ENCODE measurements at places on chromosomes 12 and 14.
A peak's percentile ranks its signal among the peaks of the same experiment; 100 is the strongest.

- no peak for DNase-seq
These were observed 383.1 kb downstream of the TMEM132D start for GRCh38 chr12:129520739-129521138.

DNA sequence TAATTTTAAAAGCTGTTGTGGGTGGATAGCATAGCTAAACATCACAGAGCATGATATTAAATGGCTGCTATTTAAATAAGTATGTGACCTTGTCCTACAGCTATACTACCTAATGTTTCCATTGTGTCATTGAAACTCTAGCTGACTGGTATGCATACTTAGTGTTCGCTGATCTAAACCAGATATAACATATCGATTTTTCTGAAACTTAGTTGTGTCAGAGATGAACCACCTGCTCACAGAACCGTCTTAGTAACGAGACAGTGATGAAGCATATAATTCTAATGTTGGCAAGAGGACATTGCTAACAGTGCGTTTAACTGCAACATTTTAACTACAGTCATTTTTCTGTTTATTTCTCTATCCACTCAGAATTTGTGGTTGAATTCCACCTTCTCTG, 36.1 kb upstream of the NUAK1 start:
- no peak for DNase-seq

- no peak for DNase-seq
These were observed 11.4 kb downstream of the RILPL1 start for GRCh38 chr12:123522164-123522563.

DNA sequence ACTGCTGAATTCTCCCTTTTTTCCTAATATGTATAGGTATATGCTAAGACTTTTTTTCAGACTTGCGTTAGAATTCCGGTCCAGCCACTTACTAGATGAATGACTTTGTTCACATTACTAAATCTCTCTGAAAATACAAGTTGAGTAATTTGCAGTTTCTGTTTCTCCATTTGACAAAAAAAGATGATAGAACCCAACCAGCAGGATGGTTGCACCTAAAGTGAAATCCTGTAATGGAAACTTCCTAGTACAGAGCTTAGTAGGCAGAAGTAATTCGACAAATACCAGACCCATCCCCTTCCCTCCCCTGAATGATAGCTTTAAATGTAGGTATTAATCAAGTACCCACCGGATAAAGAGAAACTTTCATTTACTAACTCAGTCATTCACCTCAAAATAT, 113.6 kb upstream of the RAP1B start:
- DNase-seq = no peak

GRCh38 chr14:73977896-73978295, 27.8 kb downstream of the COQ6 start:
- peak; percentile 44 for DNase-seq

GRCh38 chr12:60391791-60392190, 796.0 kb downstream of the SLC16A7 start:
- DNase-seq = no peak

DNA sequence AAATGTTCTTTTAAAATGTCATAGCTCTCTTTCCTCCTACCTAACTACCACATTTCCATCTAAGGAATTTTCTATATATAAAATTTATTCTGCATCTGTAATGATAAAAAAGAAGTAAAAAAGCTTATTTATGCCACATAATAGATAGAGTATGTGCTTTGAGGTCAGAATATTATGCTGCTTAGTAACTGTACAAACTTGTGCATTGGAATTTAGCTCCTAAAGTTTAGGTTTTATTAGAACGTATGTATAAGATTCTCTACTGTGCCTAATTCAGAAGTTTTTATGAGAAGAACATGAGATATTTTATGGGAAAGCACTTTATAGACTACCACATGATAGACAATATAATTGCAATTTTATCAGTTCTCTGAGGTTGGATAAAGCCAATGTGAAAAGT, 384.6 kb downstream of the SLC16A7 start:
- DNase-seq = peak; percentile 41

DNA sequence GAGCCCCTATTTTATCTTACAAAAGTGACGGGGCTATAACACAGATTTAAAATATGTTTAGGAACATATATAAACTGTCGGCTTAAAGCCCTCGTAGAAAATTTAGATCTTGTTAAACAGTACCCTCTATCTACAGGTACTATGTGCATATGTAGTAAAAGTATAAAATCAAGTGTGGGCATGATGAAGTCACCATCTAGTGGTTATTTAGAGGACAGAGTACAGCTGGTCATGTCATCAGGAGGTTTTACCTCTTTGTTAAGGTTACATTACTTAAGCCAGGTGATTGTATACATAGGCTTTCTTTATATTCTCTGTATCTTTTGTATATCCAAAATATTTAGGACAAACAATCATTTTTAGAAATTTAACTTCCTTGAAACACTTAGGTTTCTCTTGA, 18.2 kb upstream of the TNS2 start:
- no peak for DNase-seq

DNA sequence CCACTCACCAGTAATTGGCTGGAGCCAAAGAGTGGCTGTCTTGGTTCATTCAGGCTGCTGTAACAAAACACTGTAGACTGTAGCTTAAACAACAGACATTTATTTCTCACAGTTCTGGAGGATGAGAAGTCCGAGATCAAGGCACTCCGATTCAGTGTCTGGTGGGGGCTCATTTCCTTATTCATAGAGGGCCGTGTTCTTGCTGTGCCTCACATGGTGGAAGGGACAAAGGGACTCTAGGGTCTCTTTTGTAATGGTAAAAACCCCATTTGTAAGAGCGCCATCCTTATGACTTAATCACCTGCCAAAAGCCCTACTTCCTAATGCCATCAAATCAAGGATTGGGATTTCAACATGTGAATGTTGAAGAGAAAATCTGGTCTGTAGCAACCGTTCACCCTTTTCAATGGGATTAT, 34.7 kb upstream of the CDKN3 start:
- no peak for DNase-seq

- no peak for DNase-seq
These were observed 65.8 kb upstream of the DACT1 start for GRCh38 chr14:58571769-58572472.

DNA sequence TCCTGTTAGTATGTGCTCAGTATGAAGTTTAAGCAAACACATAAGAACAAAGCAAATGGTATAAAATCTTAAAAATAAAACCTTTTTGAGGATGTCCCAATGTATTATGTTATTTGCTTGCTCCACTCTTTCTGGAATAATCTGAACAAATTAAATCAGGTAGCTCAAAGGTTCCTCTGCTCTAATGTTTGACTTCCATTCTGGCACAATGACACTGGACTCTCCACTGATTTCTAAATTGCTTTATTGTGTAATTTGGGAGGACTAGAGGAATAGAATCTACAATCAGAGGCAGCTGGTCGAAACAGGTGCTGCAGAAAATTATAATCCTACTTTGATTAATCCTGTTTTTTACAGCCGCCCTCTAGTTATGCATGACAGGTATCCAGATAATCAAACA, 523.7 kb upstream of the FOXG1 start:
- no peak for DNase-seq

DNA sequence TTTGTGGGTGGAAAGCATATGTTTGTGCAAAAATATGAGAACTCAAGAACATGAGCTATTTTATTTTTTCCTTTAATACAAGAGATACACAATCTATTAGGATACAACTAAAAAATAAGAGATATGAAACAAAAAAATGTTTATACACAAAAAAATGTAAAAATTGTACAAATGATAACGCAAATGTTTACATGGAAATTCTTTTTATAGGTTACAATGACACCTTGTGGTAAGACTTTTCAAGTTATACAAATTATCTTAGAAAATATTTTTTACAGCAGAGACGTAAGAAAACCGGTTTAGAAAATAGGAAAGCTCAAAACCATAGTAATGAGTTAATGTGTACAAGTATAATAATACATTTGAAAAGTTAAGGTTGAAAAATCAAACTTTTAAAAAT, 25.5 kb downstream of the CEP83 start:
- DNase-seq = peak; percentile 14

GRCh38 chr14:44149597-44149996, 357.5 kb downstream of the FSCB start:
- no peak for DNase-seq

GRCh38 chr14:52307905-52308304, 6.2 kb upstream of the PTGER2 start:
- no peak for DNase-seq

DNA sequence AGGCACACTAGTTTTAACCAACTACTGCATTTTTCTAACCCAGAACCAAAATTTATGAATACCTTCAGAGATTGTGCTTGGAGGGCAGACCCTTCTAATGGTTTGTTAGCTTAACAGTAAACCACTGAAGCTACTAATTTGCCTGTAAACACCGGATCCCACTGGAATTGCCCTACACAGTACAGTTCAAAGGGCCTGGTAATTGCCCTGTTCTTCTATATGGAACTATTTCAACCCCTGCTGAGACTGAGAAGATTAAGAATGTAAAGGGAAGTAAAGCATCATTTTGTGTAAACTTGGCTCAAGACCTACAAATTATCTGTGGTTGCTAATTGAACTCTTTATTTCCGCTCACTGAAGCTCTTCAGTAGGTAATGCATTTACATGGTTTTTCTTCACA, 468.1 kb downstream of the NPAS3 start:
- DNase-seq = no peak

- peak; percentile 6 for DNase-seq
These were observed 364.8 kb downstream of the BMP4 start for GRCh38 chr14:53591816-53592215.

DNA sequence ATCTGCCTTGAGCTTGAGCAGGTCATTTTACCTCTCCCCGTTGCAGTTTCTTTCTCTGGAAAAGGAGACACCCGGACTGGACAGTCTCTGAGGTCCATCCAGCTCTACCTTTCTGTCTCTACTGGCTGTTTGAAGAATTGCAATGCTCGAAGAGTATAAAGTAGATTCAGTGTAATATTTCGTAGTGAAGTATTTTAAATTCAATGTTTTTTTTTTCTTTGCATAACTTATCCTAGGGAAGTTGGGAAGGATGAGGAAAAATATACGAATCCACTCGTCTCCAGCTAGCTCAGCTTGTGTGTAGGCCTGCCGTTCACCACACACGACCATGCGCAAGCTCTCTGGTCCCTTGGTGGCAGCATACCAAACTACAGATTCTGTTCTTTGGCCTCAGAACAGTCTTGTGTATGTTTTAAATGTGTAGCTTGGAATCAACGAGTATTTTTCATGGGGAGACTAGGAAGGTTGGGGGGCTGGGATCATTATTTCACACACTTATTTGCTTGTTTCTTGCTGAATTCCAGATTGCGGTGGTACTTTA, 307.9 kb downstream of the CACNA1C start:
- no peak for DNase-seq

DNA sequence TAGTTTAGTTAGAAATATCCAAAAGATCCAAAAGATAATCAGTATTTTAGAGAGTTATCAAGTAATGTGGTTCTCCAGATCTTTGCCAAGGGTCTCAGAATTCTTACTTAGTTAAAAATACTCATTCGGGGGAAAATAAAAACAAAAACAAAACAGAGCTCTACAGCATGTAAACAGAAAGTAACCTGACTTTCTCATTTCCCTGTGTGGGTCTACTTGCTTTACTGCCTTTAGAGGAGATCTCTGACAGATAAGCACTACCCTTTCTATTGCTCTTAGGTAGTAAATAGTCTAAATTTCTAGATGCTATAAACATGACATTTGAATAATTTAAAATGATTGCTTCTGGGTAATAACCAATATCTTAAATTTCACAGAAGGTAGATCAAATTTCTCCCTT, 371.8 kb downstream of the RPL10L start:
- no peak for DNase-seq

GRCh38 chr14:48616931-48617330, 941.5 kb upstream of the MDGA2 start:
- DNase-seq = no peak

DNA sequence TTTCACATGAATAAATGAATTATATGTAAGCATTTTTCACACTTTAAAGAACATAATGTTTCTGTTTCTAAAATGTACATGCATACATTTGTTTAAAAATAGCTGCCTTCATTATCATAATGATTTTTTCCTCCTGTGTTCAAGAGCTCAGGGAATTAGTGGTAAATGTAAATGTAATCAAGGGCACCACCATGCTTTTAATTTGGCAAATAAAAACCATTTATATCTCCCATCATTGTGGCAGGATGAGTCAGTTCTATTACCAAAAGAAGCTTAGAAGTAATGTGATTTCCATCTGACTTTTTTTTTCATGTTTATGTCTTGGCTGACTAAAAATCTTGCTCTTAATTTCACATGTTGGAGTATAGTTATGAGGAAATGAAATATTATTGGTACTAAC, 176.1 kb downstream of the GXYLT1 start:
- DNase-seq = no peak

- DNase-seq = no peak
These were observed 46.5 kb downstream of the TSPAN9 start for GRCh38 chr12:3123729-3124128.

DNA sequence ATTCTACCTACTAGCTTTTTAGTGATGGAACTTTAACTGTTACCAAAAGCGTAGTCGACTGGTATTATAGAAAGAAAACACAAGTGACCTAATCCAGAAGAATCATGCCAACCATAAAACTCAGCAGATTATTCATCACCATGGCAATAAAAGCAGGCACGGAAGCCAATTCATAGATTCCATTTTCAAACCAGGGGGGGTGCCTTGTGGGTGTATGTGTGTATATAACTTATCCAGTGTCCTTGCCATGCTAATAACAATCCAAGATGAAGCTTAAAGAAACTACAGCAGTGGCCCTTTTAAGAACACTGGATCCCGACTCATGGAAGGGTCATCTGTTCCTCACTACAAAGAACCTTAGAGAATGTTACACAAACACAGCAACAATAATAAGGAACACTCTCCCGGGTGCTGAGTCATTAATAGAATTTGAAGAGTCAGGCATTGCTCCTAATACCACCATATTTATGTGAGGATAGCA, 61.0 kb downstream of the EPS8 start:
- peak; percentile 83 for DNase-seq

DNA sequence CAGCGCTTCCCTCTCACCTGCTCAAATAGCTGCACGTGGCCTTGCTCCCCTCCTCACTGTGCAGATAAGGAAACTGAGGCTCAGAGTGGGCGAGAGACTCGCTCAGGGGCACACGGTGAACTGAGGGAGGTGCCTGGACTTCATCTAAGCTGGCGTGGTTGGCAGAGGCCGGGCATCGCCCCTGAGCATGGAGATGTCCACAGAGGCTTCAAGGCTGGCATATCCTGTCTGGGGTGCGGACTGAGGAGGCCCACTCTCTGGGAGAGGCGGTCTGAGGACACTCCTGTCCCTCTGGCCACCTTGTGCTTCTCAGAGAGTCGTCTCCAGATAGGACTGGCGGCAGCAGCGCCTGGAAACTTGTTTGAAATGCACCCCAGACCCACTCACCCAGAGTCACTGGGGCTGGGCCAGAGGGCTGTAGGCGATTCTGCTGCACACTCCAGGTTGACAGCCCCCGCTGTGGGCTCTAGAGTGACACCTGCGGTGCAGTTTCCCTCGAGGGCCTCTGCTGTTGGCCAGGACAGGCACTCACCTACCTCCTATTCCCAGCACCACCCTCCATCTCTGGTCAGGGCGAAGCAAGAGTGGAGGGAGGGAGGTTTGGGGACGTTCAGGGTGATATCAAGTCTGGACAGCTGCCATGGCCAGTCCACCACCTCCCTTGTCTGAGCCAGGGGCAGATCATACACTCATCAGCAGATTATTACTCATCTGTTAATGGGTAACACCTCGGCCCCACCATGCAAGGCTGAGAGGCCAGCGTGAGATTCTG, 11.2 kb upstream of the LBHD2 start:
- DNase-seq = peak; percentile 24

GRCh38 chr12:65603438-65604351, 220.6 kb upstream of the HMGA2 start:
- DNase-seq = peak; percentile 89

GRCh38 chr14:55031190-55031589, 4.2 kb downstream of the SOCS4 start:
- DNase-seq = no peak

- no peak for DNase-seq
These were observed 266.1 kb upstream of the LRIG3 start for GRCh38 chr12:59186451-59186850.
